ENCODE measurements at places on chromosomes 16 and 17.
A peak's percentile ranks its signal among the peaks of the same experiment; 100 is the strongest.

GRCh38 chr17:66834426-66834918, 445 bp upstream of the CACNG5 start:
- no peak for ATAC-seq

- ATAC-seq, result peak; percentile 39
Measured at GRCh38 chr17:55496094-55496881, 15.0 kb downstream of the SMIM36 start.

DNA sequence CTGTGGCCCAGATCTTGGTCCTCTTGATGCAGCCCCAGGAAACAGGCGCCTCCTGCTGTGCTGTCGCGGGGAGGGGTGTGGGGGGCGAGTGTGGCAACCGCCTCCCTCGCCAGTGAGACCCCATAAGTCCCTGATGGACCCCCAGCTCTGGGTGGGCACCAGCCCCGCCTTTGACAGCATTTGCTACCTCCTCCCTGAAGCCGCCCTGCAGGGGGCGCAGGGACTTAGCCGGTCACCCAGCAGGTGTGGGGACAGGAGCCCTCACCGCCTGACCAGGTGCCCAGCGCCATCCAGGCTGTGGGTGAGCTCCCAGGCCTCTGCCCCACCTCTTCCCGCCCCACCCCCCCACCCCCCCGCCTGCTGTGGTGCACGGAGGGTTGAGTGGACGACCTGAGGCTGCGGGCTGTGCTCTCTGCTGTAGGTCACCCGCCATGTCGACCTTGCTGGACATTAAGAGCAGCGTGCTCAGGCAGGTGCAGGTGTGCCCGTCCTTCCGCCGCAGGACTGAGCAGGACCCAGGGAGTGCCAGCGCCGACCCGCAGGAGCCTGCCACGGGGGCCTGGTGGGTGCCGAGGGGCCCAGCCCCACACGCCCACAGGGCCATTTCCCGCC, 4.8 kb downstream of the BAIAP3 start:
- ATAC-seq, result no peak

DNA sequence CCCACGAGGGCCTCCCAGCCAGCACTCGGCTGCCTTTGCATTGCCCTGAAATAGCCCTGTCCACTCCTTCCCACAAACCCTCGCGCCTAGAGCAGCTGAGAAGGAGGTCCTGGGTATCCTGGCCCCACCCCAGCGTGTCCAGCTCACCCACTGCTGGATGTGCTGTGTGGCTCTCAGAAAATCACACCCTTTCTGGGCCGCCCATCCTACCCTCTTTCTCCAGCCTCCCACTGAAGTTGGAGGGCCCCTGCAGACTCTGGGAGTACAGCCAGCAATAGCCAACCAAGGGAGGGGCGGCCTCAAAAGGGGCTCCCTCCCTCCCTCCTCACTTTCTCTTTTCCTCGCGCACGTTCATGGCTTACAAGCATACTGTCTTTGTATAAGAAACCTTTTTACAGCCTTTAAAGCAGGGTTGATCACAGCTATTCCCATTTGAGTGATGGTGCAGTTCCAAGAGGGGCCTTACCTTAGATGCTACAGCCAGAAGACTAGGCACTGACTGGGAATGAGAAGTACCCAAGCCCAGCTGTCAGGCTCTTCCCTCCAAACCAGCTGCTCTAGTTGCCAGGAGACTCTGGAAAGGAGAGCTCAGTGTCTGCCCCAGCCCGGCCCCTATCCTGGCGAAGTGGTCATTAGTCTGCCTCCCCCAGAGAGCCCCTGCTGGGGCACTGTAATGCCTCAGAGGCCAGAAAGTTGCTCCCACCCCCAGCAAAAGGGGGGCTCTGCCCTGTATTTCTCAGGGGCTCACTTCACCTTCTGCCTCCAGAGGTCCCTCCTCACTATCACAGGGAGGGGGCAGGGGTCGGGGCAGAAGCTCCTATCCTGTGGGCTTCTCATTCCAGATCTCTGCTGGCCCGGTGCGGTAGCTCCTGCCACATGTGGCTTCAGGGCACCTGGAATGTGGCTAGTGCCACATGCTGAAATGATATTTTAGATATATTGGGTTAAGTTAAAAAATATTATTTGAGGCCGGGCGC, 38.1 kb downstream of the DCAKD start:
- ATAC-seq, result no peak

DNA sequence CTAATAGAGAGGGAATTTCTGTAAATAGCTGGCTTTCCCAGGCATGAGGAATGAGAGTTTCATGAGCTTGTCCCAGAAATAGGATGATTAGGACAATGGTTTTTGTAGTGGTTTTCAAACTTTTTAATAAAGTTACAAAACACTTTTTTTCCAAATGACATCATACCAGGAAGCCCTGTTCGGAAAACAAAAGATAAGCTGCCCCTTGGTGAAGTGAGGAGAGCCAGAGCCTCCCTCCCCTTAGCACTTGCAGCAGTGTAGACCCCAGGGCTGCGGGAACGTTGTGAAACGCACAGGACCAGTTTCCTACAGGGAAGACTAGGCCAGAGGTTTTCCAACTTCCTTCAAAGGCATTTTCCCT, 7.6 kb downstream of the FBRS start:
- ATAC-seq, result no peak
